Fibroblast of skin of abdomen (primary cell): ENCODE measurements at places on chromosomes 4 and X.

DNA sequence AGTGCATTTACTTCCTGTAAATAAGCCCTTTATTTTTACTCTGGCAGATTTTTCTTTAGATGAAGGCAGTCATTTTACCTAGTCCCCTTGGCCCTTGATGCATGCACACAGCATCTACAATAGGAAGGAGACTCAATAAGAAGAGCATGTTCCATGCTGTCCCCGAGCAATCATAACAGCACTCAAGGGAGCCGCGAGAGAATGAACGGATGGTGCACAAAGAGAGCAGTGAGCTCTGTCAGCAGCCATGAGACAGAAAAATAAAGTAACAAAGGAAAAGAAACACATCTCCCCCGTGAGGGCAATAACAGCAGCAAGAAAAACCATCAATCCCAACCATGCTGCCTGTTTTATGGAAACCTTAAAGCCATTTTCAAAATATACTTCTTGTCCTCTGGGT, 11.9 kb downstream of the SMIM31 start:
- DNase-seq = no peak

GRCh38 chr4:6179362-6179761, 21.0 kb downstream of the JAKMIP1 start:
- DNase-seq = no peak

DNA sequence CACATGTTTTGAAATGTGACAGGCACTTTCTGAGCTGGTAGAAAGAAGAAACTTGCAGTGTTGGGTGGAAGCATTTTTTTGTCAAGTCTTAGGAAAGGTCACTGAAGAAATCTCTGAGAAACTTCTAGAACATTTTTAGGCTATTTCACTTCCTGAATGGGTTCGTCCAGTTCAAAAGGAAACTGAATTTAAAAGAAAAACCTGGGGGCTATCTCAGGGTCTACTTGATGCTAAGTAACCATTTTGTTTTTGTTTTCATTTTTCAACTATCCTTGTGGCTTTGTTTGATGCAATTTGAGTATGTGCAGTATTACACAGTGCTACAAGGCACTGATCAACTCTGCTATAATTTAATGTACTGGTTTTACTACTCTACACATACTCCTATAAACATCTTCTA, 34.0 kb upstream of the AMOT start:
- DNase-seq = no peak

DNA sequence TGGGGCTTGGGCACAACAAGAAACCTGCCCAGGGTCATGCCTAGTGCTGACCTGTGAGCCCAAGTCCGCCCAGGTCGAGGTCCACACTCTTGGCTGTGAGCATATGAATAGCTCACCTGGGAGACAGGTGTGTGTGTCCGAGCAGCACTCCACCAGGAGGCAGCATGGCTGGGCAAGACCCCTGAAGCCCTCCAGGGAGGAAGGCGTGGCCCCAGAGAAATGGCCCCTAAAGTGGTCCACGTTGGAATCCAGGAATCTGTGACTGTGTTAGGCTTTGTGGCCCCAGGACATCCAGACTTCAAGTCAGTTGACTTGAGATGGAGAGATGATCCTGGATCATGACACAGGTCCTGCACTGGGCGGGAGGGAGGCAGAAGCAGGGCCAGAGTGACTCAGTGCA, 138.8 kb downstream of the CPZ start:
- no peak for DNase-seq

DNA sequence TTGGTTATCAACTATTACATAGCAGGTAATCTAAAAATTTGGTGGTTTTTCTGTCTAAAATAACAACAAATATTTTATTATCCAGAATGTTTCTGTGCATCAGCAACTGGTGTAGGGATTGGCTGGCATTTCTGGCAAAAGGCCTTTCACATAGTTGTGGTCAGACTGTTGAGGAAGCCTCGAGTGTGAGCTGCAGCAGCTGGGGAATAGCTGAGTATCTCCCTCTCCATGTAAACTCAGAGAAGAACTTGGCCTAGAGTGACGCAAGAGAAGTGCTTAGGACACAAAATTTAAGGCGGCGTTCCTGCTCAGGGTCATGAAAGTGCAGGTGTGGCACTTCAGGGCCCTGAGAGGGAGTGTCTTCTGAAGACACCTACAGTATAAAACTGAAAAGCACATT, 558.9 kb downstream of the SPOCK3 start:
- DNase-seq = peak; percentile 8
